ENCODE measurements at places on chromosomes 2 and 18.

DNA sequence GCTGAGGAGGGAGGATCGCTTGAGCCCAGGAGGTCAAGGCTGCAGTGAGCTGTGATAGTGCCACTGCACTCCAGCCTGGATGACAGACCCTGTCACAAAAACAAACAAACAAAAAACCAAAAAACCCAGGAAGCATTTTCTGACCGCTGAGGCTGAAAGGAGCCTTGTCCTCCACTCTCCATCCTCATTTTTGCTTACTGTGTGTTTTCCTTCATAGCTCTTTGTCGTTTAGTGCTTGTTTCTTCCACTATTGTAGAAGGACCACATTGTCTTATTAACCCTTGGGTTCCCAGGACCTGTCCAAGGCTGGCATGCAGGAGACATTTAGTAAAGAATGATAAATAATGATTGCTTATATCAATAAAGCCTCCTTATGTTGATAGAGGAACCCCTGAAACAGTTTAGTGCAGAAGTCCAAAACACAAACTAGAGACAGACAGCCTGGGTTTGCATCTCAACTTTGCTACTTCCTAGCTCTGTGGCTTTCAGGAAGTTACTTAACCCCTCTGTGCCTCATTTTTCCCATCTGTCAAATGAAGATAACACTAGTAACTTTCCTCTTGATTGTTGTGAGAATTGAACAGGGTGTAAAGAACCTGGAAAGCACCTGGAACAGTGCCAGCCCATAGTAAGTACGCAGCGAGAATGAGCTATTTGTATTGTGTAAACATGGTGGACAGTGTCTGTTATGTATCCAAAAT, 126.0 kb downstream of the LPIN1 start:
- DNase-seq: no peak

- no peak for DNase-seq
These were observed 62.8 kb downstream of the MEX3C start for GRCh38 chr18:51134721-51135120.

- no peak for DNase-seq
These were observed 74.2 kb downstream of the VWA3B start for GRCh38 chr2:98161186-98161585.

DNA sequence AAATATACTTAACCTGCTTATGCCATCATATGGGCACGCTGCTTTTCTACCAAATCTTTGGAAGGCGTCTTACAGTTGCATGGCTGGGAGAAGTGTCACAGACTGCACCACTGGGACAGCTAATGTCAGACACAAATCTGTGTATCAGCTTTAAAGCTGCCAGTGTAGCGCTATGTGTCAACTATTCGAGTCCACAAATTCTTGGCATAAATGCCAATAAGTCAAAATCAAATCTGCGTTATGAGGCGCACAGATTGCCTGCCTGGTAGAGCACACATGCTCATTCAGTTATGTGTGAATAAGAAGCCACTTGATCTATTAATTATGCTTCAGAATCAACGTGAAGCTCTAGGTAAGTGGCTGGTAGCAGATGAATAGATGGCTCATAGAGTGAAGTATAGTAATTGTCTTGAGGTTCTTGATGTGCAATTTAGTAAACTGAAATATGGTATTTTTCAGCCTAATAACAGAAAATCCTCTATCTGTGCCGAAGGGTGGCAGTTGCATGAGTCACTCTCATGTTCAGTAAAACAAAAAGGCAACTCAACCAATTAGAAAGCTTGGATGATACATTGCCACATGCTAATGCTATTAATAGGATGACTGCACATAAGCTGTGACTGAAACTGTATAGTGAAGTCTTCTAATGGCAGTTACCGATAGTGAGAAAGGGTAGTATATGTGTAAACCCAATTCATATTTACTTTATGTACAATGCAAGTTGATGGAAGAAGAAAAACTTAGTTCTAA, 52.0 kb downstream of the DCC start:
- DNase-seq: no peak

DNA sequence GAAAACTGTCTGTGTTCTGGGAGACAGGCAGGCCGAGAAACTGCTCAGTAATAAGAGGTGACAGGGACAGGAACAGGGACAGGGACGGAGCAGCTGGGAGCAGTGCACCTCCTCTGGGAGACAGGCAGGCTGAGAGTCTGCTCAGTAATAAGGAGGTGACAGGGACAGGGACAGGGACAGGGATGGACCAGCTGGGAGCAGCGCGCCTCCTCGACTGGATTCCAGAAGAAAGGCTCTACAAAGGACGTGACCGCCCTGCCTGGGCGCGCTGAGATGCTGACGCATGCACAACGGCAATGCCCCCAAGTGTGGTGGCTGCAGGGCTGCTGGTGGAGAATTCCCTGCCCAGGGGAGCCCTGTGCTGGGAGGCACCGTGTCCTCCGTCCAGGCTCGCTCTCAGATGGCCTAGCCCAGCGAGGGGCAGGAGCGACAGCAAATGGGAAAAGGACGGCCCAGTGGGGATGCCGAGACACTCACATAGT, 44.2 kb upstream of the PXDN start:
- DNase-seq: no peak

DNA sequence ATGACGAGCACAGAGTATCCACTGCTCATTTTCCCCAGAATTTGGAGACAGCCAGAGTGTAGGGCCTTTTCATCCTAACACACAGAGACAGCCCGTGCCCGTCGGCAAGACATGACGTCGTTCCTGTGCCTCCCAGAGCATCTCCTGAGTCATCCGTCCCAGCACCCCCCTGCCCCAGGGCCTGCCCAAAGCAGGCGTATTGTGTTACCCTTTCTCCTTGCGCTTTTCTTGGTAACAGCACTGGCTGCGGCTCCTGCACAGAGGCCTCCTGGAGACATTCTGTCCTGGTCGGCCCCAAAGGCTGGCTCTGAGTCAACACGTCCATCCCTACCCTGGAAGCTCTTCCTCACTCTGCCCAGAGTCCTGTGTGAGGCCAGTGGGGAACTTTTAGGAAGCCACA, 217.1 kb downstream of the KLHL29 start:
- no peak for DNase-seq

DNA sequence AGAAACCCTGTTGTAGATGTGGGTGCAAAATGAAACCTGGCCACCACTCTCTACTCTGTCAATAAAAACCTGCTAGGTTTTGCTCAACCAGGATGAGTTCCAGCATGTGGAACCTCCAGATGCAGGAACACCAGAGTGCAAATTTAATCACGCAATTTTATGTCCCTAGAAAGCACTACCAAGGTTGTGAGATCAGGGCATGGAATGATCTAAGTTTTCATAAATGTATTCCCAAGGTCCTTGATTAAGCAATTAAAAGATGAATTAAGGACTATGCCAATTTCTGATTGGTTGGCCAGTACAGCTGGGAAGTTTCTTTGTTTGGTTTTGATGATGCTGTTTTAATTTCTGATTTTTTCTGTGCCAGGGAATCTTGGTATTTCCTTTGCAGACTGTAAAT, 179.2 kb downstream of the KCNS3 start:
- DNase-seq: no peak

DNA sequence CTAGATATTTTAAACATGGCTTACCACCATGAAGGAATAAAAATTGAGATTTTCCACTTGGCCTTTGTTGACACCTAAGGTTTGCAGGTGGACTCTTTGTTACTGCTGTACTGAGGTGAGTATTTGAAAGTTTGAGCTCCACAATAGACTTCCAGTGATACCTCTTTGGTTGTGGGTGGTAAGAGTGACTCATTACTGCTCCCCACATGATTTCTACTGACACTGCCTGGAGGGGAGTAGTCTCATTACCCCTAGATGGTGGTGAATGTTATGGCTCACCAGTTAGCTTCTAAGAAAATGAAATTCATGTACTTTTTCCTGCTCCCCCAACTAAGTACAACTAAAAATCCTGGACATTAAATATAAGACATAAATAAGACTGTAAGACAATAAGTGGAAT, 1183.1 kb upstream of the TMEFF2 start:
- DNase-seq: no peak

DNA sequence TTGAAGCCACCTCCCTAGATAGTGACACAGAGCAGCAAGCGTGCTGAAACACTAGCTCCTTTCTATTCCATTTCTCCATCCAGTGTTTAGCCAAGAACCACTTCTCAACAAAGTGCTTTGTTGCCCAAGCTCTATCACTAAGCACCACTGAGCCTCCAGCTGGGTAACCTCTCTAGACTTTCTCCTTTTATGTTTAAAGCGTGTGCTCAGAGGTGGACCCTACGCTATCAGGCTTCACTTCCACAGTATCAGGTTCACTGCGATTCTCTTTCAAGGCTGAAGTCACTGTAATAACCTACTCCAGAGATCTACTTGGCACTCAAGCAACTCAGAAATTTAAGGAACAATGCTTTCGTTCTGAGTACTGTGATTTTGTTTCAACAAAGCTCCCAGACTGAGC, 197.9 kb downstream of the LNPK start:
- no peak for DNase-seq

GRCh38 chr2:7612969-7613368, 695.8 kb downstream of the RNF144A start:
- no peak for DNase-seq

GRCh38 chr2:133717497-133717896, 149.2 kb upstream of the NCKAP5 start:
- DNase-seq: no peak

DNA sequence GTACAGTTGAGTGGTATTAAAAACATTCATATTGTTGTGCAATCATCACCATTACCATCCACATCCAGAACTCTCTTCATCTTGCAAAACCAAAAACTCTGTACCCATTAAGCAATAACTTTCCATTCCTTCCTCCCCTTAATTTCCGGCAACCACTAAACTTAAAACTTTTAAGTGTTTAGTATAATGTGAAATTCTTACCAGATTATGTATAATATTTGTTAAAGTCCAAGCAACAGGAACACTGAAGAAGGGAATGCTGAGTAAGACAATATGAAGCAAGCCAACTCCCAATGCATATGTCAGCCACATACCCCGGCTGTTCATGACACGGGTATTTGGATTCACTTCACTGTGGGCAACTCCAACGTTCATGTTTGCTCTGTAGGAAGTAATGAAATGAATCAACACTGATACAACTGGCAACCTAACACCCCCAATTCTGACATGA, 1.9 kb downstream of the ORMDL1 start:
- no peak for DNase-seq

DNA sequence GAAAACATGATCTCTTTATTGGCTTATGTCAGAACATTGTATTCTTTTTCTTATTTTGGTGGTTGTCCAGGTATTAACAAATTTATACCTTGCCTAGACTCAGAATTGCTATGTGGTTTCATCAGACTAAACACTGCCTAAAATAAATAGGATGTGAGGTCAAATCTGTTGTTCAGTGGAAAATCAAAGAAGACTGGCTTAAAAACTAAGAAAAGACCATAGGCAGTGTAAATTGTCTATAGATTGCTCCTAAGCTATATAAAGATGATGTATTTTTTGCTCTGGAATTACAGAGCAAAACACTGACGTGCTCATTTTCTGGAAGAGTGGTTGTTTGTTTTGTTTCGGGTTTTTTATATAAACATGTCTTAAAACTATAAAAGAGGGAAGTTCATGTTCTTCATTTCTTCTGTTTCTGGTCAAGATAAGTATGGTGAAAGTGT, 266.0 kb downstream of the ALPK2 start:
- no peak for DNase-seq

DNA sequence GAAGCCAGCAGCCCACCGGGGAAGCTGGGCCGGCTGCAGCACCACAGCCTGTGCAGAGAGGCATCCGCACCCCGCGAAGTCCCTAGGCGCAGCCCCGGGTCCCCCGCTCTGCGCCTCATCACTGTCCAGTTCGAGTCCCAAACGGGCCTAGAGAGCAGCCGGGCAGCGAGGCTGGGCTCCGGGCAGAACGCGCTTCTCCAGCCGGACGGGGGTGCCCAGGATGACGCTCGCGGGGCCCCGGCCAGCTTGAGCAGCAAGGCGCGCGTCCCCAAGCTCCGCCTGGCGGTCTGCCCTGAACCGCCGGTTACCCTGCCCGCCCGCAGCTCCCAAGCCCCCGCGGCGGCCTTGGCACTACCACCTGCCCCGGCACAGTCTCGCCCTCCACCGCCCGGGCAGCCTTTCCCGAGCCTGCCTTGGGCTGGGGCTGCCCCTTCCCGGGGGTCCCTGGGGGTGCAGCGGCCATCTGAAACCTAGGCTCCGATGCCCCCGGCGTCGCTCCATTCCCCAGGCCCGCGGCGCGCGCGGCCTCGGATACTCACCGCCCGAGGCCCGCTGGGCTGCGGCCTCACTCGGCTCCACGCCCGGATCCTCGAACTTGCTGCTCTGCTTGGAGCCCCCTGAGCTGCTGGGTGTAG, 591 bp downstream of the SLC16A14 start:
- peak; percentile 42 for DNase-seq

GRCh38 chr2:12817870-12818269, 101.1 kb downstream of the TRIB2 start:
- DNase-seq: no peak

- no peak for DNase-seq
These were observed 82.6 kb downstream of the ASB1 start for GRCh38 chr2:238509151-238509835.

DNA sequence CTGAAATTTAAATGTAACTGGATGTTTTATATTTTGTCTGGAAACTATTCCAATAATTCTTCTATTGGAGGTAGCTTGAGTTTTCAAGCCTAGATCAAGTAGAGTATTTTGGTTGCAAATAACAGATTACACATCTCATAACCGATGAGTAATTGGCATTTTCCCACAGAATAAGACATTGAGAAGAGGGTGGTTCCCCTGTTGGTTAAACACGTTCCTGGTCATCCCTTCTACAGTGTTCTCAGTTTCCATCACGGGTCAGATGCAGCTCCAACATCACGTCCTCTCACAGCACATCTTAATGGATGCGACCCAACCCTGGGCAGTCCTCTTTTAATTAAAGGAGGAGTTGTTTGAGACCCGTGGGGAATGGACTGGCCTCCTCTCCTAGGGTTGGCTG, 149.0 kb upstream of the ZNF516 start:
- DNase-seq: no peak

DNA sequence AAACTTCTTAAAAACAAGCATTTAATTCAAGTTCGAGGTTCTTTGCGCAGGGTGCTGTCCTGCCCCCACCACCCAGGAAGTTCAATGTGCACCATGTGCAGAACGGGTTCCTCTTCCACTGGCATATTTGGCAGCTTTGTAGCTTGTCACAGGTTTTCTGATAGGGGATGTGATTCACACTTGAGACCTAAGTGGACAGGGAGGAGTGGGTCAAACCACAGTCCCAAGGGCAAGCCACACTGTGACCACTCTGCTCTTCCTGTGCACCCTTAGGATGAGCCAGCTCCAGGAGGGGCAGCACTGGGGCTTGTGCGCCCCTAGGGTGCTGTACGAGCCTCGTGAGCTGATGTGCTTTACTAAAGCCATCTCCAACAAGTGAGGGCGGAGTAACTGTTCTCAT, 82.5 kb downstream of the TGFA start:
- no peak for DNase-seq

- no peak for DNase-seq
These were observed 220.3 kb downstream of the ANAPC1 start for GRCh38 chr2:111663471-111664274.

- DNase-seq: no peak
These were observed 44.5 kb downstream of the DOCK10 start for GRCh38 chr2:224997802-224998201.

DNA sequence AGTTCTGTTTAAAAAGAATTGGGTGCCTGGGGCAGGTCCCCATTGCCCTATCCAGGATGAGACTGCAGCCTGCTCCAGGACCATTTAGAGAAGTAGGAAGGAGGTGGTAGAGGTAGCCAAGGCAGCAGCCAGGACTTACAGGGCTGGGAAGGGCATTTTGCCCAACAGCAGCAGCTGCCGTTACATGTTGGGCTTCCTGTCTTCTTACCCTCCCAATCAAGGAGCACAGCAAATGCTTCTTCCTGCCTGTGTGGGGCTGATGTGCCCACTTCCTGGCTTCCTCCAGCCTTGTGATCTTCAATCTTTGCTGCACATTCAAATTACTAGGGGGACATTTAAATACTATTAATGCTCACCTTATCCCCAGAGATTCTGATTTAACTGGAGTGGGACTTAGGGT, 112.0 kb downstream of the QPCT start:
- no peak for DNase-seq
